ENCODE measurements at places on chromosomes 4 and X. TPM values are rescaled to one million over a fixed set of nuclear protein-coding genes. Genes with fewer than 3 reads are reported as not detected.

DCLK2 gene
- total RNA-seq: 5.2 TPM

TMEM175 gene
- 13.1 TPM for total RNA-seq

SMIM43 gene
- total RNA-seq: 0.26 TPM

PPARGC1A gene
- 0.18 TPM for total RNA-seq

SYTL5 gene
- 0.22 TPM for total RNA-seq

All from SJSA1 (cell line).